Activated CD4-positive, alpha-beta T cell treated with anti-CD3 and anti-CD28 coated beads for 1 hour (primary cell): ENCODE measurements at places on chromosomes 6 and 20.

DNA sequence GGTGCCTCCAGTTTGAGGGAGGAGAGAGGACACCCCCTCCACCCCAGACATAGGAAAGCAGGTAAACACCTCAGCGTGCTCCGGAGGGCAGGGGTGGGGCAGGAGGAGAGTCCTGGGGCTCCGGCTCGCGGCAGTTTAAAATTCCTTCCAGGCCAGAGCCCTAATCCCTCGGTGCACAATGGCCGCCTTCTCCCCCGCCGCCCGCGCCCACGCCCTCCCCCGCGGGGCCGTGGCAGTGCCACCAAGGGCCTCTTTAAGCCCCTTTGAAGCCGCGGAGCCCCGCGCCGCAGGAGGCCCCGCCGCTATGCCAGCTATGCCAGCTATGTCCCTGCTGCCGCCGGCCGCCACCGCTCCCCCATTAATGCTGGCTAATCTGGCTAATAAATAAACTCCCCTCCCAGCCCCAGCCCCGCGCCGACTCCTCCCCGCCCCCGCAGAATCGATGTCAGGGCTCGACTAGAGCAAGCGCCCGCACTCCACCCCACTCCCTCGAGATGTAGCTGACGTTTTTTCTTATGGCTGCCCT lies 125.1 kb downstream of the MRPL14 start:
- DNase-seq: no peak

- no peak for DNase-seq
These were observed 505.4 kb upstream of the CITED2 start for GRCh38 chr6:139879823-139880356.

DNA sequence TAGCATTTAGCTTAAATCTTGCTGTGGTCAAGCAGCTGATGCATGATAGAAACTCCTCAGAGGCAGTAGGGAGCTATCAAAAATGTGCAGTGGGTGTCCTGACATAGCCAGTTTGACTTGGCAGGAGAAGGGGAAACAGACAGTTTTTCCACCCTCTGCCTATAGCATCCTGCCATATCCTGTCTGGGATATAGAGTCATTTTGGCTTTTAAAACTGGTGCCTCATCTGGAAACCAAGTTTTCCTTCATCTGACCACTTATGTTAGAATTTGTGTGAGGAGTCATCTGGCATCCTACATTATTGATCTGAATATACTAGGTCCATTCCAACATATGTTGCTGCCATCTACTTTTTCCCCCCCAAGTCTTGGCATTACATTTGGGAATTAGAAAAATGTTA lies 284.1 kb downstream of the CD109 start:
- DNase-seq: no peak

DNA sequence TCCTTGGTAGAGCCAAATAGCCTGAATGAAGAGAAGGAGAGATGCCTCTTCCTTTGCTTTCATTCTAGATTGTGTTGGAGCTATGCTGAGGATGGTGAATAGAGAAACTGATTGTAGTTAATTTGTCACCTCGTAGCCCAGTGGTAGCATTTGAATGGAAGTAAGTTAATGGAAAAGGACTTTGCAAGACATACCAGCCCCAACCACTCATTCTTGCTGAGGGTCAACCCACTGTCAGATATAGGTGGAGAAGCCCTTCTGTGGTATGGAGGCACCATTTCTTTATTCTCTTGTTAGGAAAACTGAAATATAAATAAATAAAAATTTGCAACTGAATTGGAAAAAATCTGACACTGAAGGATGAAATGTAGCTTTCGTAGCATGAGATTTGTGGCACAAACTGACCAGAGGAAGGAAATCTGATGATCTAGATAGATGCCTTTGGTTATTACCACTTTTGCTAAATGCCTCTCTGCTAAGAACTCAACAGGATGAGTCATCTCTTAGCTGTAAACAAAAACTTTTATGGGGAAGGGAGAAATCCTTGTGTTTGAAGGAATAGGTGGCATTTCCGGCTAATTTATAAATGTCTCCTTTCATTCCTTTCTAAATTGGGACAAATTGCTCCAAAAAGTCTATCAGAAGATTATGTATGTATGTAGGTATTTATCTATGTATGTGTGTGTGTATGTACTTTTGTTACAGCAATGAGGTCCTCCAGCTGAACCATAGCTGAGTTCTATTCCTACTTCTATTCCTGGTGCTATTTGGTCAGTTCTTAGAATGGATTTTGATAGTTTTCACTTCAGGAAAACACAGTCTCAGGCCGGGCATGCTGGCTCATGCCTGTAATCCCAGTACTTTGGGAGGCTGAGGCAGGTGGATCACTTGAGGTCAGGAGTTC lies 76.5 kb upstream of the SUPT3H start:
- no peak for DNase-seq

DNA sequence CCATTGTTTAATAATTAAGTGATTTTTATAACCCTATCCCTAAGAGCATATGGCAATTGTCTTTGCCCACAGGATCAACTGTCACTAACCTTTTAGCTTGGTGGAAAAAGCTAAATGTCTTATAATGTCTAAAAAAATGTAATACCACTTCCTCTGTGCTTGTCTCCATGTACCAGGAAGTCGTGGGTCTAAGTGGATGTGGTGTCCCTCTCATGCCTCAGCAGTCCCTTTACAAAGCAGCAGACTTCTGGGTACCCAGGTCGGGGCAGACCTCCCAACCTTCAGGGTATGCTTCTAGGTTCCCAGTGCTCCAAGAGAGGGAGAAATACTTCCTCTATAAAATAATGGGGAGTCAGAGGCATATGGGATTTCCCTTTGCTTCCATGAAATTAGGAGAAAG lies 74.7 kb downstream of the ZHX3 start:
- DNase-seq: no peak

- no peak for DNase-seq
These were observed 7.9 kb upstream of the RIN2 start for GRCh38 chr20:19750101-19750606.

GRCh38 chr20:50029697-50030461 lies 47.1 kb downstream of the SNAI1 start:
- no peak for DNase-seq

- DNase-seq: no peak
These were observed 18.1 kb upstream of the NXT1 start for GRCh38 chr20:23332467-23332866.

DNA sequence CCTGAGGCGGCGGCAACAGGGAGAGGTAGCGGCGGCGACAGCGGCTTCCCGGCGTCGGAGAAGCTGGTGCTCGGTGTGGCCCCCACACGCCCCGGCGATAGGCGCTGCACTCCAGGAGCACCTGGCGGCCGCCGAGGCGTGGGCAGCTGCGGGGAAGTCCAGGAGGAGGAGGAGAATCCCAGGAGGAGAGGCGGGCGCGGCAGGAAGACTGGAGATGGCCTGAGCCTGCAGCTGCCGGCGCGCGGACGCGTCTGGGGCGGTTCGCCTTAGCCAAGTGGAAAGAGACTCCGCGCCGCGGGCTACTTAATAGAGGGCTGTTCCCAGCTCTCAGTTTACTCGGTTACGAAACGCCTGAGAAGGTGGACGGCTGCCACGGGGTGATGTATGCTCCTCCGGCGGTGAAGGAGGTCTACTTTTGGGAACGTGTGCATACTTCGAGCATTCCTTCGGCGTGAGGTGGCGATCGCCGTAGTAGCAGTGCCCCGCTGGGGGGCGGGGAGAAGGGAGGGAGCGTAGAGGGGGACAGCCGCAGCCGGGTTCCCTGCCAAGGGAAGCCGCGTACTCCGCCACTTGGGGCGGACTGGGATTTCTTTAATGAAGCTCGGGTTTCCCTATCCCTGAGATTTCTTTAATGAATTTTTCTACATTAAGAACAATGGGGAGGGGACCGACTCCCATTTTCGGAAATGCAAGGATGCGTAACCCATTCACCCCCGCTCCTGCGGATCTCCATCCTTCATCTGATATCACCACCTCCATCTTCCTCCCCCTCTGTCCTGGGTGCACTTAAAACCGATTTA lies at the start of gene COL12A1:
COL12A1 (minus strand) TSS at position 278 of the 800 bp plus-strand sequence. CDS start 3,261 bp downstream, outside the sequence.
- DNase-seq: no peak

GRCh38 chr6:47473791-47474346 lies 3.7 kb upstream of the CD2AP start:
- no peak for DNase-seq

GRCh38 chr6:138996524-138996923 lies 8.5 kb upstream of the REPS1 start:
- no peak for DNase-seq

DNA sequence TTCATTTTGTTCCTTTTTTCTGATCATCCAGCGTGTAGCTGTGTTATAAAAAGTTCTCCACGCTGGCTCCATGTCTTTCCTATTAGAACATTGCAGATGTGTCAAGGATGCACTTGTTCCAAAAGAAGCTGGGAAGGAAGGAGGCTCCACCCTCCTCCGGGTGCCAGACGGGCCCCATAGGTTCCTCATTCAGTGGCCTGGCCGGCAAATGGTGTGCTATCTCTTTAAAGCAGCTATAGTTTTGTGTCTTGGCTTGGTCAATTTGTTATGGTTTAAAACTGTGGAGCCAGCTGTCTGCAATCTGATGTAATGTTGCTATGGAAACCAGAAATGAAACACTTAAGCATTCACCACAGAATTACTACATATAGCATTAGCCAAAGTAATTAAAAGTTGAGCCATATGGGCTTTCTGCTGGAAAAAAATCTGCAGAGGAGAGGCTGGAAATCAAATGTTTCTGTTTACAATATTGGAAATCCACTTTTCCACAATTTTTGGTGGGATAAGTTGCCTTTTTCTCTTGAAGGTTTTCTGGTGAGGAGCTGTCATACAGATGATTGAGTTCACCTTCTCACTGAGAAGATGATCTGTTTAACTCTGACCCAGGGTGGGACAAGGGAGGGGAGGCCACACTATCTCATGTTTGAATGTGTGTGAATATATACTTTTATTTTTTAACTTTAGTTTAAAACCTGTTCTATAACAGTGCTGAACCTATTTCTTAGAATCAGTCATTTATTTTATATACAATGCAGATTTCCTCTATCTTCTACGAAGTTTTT lies 167.4 kb downstream of the SASH1 start:
- DNase-seq: no peak

- DNase-seq: no peak
These were observed 47.2 kb downstream of the RRBP1 start for GRCh38 chr20:17634661-17635331.

- DNase-seq: no peak
These were observed 41.2 kb downstream of the COL11A2 start for GRCh38 chr6:33151050-33151449.

DNA sequence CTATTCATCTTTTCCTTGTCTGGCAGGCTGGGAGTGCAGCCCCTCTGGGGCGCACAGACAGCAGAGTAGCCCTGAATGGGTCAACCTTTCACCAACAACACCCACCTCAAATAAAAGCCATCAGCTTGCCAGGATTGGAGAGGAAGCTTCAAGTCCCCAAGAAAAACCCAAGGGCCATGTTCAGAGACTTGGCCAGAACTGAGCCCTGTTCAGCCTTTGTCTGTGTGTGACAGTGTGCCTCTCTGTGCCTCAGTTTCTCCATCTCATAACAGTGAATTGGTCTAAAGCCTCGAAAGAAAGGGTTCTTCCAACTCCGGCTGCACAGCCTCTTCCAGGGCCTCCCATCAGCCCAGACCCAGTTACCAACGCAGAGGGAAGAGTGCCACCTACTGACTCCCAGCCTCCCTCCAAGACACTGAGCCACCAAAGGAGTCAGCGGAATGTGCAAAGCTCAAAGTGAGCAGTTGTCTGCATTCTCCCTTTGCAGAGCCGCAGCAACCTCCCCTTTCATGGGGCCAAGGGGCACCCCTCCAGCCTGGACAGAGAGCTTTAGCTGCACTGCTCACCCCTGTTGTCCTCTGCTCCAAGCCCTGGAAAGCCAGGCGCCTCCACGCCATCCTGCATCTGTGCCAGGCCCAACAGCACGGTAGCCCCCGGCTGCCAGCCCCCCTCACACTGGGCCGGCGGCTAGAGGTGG lies 82.7 kb upstream of the TOP1 start:
- DNase-seq: no peak

GRCh38 chr6:39003072-39003471 lies 45.5 kb upstream of the GLP1R start:
- no peak for DNase-seq

GRCh38 chr6:158377860-158378259 lies 65.6 kb downstream of the TULP4 start:
- no peak for DNase-seq

- DNase-seq: no peak
These were observed 17.9 kb downstream of the MDGA1 start for GRCh38 chr6:37679539-37680476.

GRCh38 chr6:49463612-49463967 lies 420 bp downstream of the CENPQ start:
- DNase-seq: no peak

DNA sequence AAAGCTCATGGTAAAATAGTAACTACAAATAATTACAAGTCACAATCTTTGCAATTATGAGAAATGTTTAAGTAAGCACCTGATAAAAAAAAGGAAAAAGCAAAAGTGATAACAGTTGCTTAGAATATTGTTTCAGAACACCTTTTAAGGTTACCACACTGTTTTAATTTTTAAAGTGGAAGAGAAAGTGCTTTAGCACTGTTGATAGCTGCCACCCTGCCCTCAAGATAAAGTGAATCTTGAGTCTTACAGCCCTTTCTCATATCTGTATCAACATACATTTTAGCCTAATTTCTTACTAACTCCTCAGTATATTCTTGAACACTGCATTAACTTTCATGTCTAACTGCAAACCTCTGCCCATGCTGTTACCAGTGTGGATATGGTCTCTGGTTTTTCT lies 127.3 kb upstream of the THEMIS start:
- DNase-seq: no peak

GRCh38 chr6:87723170-87724078 lies 21.4 kb upstream of the AKIRIN2 start:
- no peak for DNase-seq

DNA sequence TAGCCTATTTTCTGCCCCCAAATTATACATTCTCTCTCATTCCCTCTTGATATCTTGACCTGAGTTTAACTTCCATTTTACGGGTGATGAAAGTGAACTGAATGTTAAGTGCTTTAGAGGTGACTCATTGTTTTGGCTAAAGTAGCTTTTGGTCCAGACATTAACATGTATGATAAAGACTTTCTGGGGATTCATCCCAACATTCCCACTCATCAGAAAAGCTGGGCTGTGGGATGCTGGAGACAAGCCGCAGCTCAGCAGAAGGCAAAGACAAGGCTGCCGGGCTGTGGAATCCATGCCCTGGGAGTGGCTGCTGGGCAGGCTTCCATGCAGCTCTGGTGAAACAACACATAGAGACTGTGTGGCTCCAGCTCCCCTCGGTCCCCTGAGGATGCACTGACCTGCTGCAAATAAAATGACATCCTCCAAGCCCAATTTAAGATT lies 89.9 kb upstream of the SYNDIG1 start:
- no peak for DNase-seq

GRCh38 chr6:107021446-107022185 lies 6.4 kb upstream of the MTRES1 start:
- no peak for DNase-seq

DNA sequence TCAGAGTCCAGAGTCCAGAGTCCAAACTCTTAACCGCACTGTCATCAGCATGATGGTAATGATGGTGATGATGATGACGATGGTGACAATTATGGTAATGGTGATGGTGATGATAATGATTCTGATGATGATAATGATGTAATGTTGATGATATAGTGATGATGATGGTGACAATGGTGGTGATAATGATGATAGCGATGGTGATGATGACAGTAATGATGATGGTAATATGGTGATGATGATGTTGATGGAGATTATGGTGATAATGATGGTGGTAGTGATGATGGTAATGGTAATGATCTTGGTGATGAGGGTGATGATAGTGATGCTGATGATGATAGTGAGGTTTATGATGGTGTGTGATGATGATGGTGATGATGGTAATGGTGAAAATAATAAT lies 367.8 kb upstream of the CDH4 start:
- no peak for DNase-seq
